Effector memory CD8-positive, alpha-beta T cell (primary cell): ENCODE measurements at places on chromosomes 1 and 21.
A peak's percentile ranks its signal among the peaks of the same experiment; 100 is the strongest.

- no peak for DNase-seq
Observed at GRCh38 chr21:31117128-31117916, 79.0 kb upstream of the KRTAP19-8 start.

- DNase-seq = peak; percentile 30
Observed at GRCh38 chr1:112707221-112708001, 484 bp upstream of the RHOC start.

DNA sequence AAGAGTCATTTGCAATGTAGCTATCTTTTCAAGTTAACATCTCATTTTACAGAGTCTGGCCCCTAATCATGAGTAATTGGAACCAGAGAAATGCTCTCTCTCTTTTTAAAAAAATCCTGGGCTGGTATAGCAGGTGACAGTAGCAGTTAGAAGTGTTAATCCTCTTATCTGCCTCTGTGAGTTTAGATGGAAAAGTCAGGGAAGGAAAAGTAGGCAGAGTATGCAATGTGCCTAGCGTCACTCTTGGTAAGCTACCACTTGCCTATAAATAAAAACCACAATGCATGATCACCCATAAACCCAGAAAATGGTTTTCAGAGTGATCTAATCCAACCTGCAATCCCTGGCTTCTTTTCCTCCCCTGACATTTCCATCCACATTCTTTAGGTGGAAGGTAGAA lies 43.2 kb downstream of the UTP25 start:
- no peak for DNase-seq

DNA sequence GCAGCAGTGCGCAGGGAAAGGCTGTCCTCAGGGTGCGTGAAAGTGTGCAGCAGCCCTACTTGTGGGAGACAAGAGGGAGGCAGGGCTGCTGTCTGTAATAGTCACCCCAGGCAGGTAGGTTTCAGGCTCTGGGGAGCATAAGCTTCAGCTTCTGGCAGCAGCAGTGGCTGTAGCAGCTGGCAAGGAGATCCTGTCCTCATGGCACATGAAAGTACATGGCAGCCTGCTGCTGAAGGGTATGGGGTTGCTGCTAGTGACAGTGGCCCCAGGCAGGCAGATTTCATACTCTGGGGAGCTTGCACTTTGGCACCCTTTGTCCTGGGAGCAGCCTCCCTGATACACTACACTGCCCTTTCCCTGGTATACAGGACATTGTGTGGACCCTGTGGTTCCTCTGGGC lies 26.3 kb downstream of the KIAA0319L start:
- no peak for DNase-seq

DNA sequence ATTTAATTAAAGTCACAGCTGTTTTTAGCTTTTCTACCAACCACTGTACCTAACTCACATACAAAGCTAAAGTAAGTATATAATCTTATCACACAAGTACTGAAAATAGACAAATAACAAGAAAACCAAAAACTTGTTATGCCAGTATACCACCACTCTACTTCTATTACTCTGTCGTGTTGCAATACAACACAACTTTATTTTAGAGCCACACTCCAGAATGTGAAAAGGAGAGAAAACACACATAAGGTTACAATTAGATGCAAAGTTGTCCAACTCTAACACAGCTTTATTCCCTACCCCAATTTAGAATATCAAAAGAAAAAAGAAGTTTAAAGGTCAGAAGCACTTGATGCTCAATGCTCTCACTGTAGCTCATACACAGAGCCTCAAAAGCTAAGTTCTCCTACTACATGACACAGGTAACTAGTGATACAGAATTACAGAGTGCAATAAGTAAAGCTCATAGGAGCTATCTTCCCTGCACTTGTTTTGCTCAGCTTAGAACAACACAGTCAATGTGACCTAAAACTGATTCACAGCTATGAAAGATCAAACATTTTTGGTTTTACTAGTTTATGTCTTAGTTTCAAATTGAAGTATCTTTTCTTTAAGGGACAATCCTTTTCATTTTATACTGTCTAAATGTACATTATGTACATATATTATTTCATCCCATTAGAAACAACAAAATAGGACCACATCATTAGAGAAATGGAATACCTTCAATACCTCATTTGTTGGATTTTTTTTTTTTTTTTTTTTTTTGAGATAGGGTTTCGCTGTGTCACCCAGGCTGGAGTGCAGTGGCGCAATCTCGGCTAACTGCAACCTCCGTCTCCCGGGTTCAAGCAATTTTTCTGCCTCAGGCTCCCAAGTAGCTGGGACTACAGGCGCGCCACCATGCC lies 29.2 kb downstream of the EYA3 start:
- no peak for DNase-seq

- DNase-seq = no peak
Observed at GRCh38 chr1:119531606-119532323, 24.8 kb downstream of the HSD3B1 start.

DNA sequence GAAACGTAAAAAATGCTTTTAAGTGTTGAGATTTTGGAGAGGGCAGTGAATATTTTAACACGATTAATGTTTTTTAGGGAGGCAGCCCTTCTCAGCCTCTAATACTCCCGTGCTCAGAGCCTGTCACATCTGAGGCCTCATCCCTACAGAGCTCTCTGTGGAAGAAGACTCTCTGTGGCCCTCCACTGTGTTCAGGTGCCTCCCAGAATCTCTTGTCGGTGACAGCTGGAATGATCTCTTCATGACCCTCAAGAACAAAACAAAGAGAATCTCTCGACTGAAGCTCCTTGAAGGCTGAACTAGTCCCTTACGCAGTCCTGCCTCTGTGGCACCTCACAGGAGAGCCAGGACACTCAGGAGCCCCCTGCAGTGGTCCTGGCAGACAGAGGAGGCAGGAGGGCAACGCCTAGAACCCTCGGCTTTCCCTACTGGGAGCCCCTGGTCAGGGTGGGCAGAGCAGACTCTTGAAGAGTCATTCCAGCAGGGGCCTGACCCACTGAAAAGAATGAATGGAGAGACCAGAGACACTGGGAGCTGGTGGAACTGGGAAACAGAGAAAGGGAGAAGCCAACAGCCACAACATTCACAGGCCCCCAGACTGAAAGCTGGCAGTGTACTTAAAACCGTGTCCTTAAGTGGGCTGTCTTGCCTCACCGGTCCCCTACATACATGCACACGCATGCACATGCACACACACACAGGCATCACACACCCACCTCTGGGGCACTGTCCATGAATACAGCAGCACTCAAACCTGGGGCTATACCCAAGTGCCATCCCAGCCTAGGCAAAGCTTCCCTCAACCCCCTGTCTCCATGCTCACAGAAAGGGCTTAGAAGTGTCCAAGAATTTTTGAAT lies 67.5 kb upstream of the ANGPTL1 start:
- DNase-seq = no peak

GRCh38 chr1:211734359-211734758 lies 58.9 kb upstream of the NEK2 start:
- no peak for DNase-seq

GRCh38 chr1:87805666-87806378 lies 477.1 kb downstream of the LMO4 start:
- DNase-seq = no peak

DNA sequence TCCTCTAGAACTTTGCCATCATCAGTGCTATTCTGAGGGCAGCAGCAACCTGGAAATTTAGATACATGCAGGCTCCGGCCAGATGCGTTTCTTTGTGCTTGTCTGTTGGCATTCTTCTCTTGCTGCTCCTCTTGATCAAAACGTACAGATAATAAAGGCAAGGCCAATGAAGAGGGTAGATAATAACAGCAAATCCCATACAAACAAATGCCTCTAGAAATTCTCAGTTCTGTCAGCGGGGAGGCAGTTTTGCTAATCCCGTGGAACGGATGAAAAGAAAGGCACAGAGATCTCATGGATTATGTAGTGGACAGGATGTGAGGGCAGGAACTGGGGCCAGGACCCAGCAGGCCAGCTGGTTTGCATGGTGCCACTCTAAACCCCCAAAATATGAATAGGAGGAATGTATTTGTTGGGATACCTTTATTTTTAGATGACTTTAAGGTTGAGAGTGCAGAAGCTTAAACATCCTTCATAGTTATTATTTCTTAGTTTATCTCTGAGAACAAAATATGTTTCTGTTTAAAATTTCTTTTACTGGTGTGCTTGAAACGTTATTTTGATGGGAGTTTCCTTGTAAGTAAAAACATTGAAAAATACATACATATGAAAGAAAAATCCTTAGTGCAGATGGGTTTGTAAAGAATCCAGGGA lies 1.5 kb downstream of the ITSN1 start:
- no peak for DNase-seq

GRCh38 chr21:45965084-45965809 lies 16.3 kb upstream of the COL6A1 start:
- no peak for DNase-seq

DNA sequence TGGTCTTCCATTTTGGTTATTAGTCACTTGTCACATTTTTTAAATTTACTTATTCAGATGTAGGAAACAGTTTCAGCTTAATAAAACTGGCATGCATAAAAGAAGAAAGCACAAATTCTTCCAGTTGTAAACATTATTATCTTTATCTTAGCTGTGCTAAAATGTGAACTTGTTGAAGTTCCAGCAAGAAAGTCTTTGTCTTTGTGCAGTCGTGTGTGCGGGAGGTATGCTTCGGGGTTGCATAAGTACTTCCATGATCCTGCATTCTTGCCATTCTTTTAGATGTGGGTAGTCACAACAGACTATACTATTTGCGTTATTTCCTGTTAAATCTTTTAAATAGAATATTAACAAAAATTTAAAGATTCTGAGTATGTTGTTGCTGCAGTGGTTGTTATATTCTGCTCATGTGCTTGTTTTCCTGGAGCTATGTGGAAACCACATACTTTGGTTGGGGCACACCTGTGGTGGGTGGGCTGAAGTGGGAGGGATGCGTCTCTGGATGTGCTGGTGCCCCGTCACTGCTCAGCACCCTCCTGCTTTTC lies 49.9 kb downstream of the CBS start:
- DNase-seq = no peak

- DNase-seq = peak; percentile 24
Observed at GRCh38 chr21:33078907-33079582, 9.1 kb downstream of the OLIG1 start.

- DNase-seq = no peak
Observed at GRCh38 chr1:14143777-14144176, 443.8 kb downstream of the PRDM2 start.
